Femur (tissue), 1 donor: ENCODE measurements at places on chromosomes 4 and X.

DNA sequence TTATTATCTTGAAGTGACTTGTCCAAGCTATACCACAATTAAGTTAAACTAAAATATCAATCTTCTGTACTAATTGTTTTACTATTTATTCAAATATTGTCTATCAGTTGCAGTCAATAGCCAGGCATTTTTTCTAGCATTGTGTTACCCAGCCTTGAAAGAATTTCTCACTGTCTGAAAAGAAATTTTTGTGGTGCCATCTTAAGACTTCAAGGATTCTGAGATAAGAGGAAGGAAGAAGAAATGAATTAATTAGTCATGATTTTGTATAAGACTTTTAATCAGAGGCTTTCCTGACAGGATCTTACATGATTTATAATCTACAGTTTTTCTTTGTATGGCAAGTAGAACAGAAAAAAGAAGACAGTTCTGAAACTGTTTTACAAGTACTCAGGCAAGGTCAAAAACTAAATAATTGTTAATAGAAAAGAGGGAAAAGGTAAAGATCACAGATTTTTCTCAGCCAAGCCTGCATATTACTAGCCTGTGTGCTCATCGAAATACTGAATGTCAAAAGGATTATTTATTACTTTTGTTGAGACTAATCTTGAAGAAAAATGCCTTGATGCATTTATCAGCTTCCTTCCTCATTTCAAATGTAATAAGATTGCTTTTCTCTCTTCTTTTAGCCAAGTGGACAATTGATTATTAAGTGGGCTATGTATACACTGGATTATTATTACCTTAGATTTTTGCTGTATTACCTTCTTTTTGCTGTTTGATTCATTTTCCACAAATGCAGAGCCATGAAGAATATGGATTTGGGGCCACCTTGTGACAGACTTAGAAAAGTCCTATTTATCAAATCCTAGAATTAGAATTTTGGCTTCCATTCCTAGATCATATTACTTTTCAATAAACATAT, 53.8 kb downstream of the CXCL1 start:
- no peak for DNase-seq

GRCh38 chrX:40544343-40545266, 36.2 kb upstream of the ATP6AP2 start:
- no peak for DNase-seq

- DNase-seq, result no peak
These were observed 191.6 kb downstream of the VEGFC start for GRCh38 chr4:176601124-176601523.

GRCh38 chr4:77817304-77818072, 1.7 kb downstream of the CNOT6L start:
- no peak for DNase-seq

GRCh38 chr4:16187455-16187854, 38.8 kb downstream of the TAPT1 start:
- no peak for DNase-seq
